ENCODE measurements at places on chromosomes 2 and 18.
A peak's percentile ranks its signal among the peaks of the same experiment; 100 is the strongest.

DNA sequence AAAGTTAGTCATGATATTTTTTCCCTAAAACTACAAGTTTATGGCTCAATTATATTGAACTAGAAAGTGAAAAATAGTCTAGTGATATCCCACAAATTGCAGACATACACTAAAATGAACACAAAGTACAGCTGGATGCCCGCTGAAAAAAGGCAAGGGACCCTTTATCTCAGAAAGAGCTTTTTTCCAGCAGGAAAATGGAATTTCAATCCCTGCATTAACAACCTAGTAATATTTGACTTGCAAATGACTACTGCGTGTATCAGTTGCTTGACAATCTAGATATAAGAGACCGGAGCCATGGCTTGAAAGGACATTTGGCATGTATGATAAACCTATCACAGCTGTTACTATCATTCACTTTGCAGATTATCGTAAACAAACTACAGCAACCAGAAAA, 49.1 kb downstream of the LRPPRC start:
- no peak for DNase-seq

DNA sequence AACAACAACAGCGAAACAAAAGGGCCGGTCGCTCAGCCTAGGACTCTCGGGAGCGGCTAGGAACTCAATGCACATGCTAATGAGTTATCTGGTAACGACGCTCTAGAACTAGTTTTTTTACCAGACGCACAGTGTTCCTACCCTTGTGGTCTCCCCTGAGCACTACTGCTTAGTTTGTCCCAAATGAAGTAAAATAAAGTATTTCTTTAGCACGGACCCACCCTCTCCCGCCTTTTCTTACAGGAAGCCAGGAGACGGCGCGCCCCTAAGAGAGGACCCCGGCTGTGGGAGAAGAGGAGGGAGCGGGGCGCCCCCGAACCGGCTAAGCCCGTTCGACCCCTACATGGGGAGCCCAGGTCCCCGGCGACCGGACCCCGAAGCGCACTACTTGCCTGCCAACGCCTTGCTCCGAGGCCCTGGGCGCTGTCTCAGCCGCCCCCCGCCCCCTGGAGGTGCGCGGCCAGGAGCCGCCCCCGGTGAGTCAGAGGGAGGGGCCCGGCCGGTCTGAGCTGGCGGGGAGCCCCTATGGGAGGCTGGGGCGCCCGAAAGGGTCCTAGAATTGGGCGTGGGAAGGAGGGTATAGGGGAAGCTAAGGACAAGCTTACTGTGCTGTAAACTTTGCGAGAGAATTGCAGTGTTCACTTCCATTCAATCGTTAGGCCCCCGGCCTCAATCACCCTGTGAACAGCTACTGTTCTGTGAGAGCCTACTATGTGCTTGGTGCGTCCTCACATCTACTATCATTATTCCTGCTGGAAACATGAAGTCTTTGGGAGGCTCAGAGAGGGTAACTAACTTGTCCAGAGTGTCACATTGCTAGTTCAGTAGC, 3.6 kb upstream of the CAPG start:
- peak; percentile 71 for DNase-seq

DNA sequence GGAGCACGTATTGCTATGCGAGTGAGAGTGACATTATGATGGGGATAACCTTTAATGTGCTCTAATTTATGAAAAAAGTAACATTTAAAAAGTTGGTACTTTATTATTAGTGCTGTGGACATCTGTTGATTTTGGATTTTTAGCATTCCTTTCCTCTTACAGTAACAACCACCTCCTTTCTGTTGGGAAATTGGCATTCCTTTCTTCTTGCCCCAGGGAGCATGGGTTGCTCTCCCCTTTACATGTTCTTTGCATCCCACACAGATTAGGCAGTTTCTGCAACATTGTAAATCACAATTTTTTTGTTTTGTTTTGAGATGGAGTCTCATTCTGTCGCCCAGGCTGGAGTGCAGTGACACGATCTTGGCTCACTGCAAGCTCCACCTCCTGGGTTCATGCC, 300.2 kb downstream of the LPIN1 start:
- no peak for DNase-seq

GRCh38 chr2:115294999-115295398, 852.6 kb downstream of the DPP10 start:
- no peak for DNase-seq

GRCh38 chr2:216066230-216066629, 15.4 kb downstream of the PECR start:
- no peak for DNase-seq

GRCh38 chr2:23169896-23170295, 215.1 kb upstream of the KLHL29 start:
- no peak for DNase-seq

GRCh38 chr2:119290859-119291587, 67.4 kb downstream of the STEAP3 start:
- peak; percentile 89 for DNase-seq

DNA sequence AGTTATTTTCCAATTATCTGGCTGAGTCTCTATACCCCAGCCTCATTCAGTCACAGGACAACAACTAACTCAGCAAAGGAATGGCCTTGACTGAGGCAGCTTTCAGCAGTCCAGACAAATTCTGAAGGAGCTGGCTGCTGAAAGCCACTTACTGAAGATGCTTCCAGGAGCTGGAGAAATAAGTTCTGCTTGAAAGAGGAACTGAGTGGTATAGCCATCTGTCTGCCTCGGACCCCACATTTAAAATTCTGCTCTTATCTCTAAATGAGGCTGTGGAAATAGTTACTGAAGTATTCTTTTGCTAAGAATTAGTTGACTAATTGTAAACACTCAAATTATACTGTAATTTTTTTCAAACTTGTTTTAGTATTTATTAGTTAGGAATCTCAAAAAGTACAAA, 9.1 kb upstream of the GPD2 start:
- no peak for DNase-seq

DNA sequence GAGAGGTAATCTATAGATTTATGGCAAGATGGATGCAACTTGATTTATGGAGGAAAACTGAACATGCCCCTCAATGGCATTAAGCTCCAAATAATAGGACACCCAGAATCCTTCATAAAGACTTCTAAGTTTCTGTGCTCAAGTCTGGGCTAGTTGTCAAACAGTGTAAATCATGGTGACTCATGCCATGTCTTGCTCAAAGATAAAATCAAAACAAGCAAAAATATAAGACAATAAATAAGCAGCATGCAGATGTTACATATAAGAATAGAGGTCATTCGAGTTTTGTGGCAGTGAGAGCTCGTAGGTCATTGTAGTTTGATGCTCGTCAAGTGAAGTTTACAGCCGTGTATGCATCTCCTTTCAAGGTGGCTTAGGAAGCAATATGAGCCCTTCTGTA, 403.2 kb downstream of the THSD7B start:
- DNase-seq, result no peak

GRCh38 chr2:162994718-162995117, 156.2 kb upstream of the KCNH7 start:
- no peak for DNase-seq

GRCh38 chr18:61322265-61322873, 10.9 kb upstream of the CDH20 start:
- no peak for DNase-seq

DNA sequence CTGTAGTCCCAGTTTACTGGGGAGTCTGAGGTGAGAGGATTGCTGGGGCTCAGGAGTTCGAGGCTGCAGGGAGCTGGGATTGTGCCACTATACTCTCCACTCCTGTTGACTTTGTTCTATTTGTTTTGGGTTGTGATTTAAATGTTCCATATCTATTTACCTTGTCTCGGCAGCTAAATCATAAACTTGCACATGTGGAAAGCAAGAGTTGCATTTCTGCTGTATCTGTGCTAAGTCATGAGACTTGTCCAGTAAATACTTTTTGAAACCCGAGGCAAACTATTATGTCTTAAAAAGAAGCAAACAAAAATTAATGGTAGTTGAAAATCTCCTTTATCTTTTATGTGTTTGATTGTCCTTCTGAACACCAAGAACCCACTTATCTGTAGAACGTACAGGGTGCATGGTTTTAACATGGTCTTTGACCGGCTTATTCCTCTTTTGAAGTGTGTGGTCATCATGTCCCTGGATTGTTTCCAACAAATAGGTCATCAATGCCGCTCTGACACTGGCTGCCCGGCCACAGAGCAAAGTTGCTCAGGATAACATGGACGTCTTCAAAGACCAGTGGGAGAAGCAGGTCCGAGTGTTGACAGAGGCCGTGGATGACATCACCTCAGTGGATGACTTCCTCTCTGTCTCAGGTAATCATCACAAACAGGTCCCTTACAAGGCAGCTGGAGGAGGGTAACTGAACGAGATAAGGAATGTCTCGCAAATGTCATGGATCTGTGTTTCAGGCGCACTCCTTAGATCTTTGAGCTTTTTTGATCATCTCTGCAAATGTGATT, 241.1 kb upstream of the LRRTM1 start:
- DNase-seq, result no peak

- DNase-seq, result no peak
Measured at GRCh38 chr2:167860082-167860481, 387.3 kb downstream of the STK39 start.

GRCh38 chr2:98293931-98294687, 52.1 kb upstream of the CNGA3 start:
- DNase-seq, result no peak

DNA sequence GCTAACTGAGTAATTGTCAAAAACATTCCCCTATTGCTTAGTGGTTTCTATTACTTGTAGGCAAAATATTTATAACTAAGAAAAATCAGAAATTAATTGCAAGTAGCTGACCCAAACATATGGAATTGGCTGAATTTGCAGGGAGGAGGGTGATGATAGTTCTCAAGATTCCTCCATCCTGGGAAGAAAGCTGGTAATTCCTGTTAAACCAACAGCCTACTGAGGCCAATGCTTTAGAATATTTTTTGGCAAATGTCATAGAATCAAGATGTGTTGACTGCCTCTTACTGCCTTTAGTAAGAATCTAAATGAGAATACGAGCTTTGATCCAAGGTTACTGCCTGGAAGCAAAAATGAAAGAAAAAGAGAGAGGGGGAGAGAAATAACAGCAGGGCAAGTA, 120.0 kb downstream of the COL6A3 start:
- DNase-seq, result no peak

GRCh38 chr18:73891572-73892421, 255.8 kb downstream of the FBXO15 start:
- no peak for DNase-seq

DNA sequence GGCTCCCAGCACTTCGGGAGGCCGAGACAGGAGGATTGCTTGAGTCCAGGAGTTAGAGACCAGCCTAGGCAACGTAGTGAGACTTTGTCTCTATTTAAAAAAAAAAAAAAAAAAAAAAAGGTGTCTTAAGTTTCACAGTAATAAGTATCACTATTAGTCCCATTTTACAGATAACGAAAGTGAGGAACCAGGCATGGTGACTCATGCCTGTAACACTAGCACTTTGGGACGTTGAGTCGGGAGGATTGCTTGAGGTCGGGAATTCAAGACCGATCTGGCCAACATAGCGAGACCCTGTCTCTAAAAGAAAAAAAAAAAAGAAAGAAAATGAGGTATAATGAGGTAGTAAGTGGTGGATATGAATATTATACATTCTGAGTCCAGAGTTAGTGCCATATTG, 2.5 kb downstream of the KCNJ13 start:
- no peak for DNase-seq

- DNase-seq, result no peak
Measured at GRCh38 chr2:24490181-24490689, 819 bp upstream of the NCOA1 start.

DNA sequence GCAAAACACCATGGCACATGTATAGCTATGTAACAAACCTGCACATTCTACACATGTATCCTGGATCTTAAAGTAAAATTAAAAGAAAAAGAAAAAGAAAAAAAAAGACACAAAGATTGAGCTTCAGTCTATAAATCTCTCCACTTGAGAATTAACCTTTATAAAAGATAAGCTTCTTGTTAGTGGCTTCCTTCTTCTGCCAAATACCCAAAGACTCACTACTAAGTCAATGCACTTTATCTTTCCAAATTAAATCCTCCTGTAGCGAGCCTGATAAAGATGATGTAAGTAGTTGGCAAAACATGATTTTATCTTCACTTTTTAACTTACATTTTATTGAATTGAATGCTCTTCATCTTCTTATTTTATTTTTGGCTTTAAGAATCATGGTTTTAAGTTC, 349.9 kb downstream of the TRIB2 start:
- no peak for DNase-seq

DNA sequence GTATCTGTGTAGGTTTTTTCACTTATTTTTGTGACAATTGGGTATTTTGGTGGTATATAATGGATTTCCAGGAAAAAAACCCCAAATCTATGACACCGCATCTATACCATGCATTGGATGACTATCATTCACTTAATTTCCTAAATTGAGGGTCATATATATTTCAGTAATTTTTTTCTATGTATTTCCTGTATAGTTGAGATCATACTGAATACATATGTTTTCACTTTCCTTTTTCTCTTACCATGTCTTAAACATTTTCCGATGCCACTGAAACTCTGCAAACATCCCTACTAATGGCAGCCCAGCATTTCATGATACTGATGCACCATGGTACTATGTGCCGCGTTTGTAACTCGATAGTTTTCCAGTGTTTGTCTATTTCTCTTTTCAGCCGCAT, 40.4 kb downstream of the CDKL4 start:
- no peak for DNase-seq

DNA sequence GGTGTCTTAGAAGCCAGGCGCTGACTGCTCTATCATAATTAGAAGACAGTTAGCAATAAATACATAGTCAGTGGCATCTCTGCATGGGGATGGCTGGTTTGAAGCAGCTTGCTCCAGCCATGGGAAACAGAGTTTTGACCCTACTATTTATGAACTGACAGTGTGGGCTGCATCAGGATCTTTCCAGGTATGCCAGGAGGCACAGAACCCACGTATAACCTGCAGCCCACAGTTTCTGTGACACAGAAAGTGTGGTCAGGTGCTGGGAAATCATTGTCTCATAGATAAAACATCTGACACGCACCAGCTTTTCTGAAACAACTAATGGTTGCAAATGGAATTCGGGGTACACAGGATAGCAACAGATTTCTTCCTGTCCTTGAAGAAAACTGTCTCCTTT, 34.7 kb downstream of the INPP4A start:
- DNase-seq, result no peak

DNA sequence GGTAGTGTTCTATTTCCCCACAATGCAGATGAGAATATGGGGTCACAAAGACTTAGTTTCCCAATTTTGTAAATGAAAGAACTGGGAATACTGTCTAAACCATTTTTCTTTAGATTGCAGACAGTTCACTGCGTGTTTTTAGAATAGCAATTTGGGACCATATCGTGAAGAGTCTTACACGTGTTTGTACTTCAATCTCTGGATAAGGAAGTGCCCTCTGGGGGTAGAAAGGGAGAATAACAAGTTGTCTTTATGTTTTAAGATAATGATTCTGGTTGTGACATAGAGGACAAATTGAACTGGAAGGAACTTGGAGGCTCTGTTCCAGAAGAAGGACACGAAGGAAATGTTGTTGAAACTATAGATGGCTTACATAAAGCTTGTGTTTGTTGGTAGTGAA, 457.7 kb downstream of the CBLN2 start:
- no peak for DNase-seq

DNA sequence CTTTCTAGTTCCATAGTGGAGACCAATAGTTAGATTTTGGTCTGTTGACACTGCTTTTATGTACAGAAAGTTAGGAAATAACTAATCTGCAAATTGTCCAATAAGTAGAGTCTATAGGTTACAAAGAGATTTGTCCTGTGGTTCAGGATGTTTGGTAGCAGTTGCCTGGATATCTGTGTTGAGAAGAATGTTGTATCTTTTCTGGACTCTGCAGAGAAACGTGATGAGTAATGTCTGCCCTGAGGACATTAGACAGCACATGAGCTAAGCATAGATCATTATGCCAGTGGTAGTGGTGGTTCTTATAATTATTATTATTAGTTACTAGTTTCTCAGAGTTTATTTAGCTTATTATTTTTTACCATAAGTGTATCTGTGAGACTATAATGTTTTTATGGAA, 65.8 kb downstream of the ANKRD62 start:
- no peak for DNase-seq

GRCh38 chr2:196500686-196501431, 138.7 kb upstream of the CCDC150 start:
- no peak for DNase-seq
